ENCODE measurements at places on chromosomes 3 and 15.

DNA sequence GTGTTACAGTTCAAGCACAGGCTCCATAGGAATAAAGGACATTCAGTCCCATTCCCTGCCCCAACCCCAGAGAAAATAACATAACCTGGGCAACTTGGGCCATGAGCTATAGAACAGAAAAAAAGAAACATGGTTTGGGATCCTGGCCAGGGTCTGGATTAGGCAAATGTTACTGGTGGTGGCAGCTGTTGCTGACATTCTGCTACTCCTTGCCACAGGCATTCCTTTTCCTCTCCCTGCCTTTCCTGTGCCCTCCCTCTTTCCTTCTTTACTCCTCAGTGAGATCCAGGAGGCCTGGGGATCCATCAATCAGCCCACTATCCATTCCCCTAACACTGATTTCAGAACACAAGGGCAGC is 129.1 kb downstream of the NTRK3 start:
- no peak for DNase-seq

DNA sequence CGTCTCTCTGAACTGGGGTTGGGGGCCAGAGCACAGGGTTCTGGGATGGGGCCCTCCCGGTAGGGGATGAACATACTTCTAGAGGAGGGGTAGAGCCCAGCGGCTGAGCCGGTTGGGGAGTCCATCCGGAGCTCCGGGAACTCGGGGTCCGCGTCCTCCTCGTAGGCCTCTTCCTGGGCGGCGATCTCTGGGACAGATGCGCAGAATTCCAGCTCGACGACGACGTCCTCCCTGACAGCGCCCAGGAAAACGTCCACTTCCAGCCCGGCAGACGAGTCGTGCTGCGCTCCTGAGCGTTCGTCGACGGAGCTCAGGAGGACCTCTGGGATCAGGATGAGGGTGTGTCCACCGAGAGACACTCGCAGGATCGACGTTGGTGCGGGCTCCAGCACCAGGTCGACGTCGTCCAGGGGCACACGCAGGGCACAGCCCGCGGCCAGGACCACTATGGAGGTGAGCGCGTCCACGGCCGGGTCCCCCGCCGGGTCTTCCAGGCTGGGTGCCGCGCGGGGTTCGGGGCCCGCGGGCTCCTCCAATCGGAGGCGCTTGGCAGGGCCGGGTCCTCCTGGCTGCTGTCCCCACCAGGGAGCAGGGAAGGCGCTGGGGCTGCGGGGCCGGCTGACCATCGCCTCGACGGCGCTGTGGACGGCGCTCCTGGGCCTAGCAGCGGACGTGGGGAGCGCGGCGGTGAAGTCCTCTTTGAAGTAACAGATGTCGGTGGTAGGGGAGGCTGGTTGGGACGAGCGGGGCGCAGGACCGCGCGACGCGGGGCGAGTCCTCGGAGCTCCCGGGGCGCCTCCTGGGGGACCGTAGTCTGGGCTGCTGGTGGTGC is 474 bp downstream of the PRR23B start:
- no peak for DNase-seq

- DNase-seq = no peak
Observed at GRCh38 chr15:61084472-61084871, 144.6 kb downstream of the RORA start.

- no peak for DNase-seq
Observed at GRCh38 chr3:42099020-42099765, 8.0 kb downstream of the TRAK1 start.

DNA sequence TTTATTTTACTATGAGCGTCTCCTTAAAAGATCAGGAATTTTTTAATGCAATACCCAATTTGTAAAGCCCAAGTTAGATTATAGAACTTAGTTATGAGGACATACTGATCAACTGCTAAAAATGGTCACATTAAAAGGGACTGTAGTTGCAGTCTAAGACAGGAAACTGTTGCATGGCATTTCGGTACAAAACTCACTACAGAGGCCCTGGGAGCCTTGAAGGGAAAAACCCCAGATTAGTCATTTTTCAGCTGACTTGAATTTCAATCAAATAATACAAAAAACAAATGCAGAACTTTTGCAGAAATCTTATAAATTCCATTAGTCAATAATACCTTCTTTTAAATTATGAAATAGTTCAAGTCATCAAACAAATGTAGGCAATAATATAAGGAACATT is 6.9 kb upstream of the PTX3 start:
- no peak for DNase-seq

- no peak for DNase-seq
Observed at GRCh38 chr15:28868744-28869345, 16.9 kb upstream of the APBA2 start.

- DNase-seq = no peak
Observed at GRCh38 chr3:47791193-47791855, 9.6 kb upstream of the SMARCC1 start.

GRCh38 chr15:63288778-63289378 is 11.5 kb downstream of the APH1B start:
- DNase-seq = no peak

- DNase-seq = no peak
Observed at GRCh38 chr15:68192804-68193486, 12.2 kb downstream of the CALML4 start.

DNA sequence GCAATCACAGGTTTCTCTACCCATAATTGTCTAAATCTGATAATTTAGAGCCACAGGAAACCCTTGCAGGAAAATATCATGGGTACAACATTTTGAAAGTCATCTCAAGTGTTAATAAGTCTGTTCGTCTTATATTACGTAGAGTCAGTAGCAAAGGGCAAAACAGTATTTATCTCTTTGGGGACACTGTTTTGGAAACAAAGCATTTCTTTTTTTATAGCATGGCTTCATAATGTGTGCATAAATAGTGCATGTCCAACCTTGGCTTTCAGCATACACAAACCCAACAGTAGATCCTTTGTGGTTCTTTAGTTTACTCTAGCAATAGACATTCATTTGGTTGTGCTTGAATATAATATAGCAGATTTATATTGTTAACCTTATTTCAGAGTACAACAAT is 24.0 kb downstream of the ST3GAL6 start:
- DNase-seq = no peak

DNA sequence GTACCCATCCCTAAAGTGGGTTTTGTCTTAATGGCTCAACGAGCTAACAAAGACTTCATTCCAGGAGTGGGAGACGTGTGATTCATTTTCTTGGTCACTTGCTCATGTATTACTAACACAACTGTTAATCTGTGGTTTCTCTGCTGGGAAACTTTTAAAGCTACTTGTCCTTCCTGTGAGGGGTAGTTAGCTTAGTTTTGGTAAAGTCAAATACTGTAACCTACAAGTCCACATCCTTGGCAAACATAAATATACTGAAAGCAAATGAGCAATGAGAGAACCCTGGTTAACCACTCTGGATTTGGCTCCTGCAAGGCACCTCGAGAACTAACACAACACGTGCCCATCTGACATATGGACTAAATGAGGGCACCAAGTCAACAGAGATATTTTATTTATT is 19.9 kb downstream of the NOX5 start:
- DNase-seq = no peak

Measured in stimulated activated CD8-positive, alpha-beta memory T cell treated with anti-CD3 and anti-CD28 coated beads, Interleukin-4, amount 100 ng/mL, for 48 hours (primary cell).